Left renal pelvis (tissue), 4 donors: ENCODE measurements at places on chromosomes 1 and 21. TPM values are rescaled to one million over a fixed set of nuclear protein-coding genes. Genes with fewer than 3 reads are reported as not detected.

The SLC6A17 gene
- 0.08 TPM for polyA plus RNA-seq

The ZNF695 gene
- 4.1 TPM for polyA plus RNA-seq

The ADAM30 gene
- not detected for polyA plus RNA-seq

GRCh38 chr1:22717037-22717760, 6.6 kb downstream of the EPHB2 start:
- no peak for DNase-seq

- no peak for DNase-seq
Measured at GRCh38 chr1:82391712-82392111, 591.0 kb downstream of the ADGRL2 start.

DNA sequence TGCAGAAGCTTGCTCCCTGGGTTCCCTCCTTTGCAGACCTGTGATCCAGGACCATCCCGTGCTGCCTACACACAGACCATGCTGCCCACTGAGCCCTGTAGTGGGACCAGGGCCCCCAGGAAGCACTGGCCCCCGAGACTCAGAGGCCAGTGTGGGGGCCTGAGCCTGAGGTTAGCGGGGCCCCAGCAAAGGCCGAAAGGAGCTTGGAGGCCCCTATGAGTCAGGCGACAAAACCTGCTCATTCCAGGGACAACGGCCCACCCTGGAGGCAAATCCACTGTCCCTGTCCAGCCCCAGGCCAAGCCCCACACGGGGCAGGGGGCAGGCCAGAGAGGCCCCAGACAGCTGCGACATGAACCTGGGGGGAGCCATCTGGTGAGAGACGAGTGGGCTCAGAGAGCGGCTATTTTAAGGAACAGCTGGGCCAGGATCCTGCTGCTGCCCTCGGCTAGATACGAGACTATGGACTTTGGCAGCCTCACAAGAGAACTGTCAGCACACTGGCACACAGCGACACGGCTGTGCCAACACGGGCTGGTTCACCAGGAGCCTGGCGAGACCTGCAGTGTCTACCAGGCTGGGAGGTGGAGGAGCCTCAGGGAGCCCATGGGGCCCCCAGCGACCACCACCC, 74.7 kb downstream of the ARHGEF16 start:
- no peak for DNase-seq

DNA sequence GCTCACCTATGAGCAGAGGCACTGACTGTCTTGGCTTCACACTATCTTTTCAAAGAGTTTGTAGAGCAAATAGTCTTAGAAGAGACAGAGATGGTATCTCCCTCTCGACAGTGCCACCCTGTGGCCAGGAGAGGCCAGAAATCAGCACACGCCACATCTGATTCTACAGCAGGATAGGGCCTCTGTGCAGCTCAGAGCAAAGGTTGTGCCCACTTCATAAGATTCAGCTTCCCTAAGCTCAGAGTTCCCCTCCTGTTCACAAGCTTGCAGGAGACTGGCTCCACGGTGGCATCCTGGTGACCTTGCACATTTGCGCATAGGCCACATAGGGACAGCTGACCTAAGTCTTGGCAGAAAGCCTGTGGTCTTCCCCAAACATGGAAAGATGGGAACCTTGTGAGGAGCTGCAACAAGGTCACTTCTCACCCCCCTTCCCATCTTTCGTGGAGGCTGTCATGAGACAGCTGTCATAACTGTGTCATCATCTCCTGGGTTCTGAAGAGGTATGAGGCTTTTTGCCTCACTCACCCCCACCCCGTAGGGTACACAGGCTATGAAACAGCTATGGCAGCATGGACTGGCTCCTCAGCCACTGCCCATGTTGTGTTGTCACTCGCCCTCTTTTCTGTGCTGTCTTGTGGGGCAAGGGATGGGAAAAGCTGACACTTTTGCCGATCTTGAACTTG, 3.0 kb downstream of the ITLN2 start:
- peak; percentile 41 for DNase-seq

GRCh38 chr1:54947540-54947939, 32.9 kb upstream of the TMEM61 start:
- no peak for DNase-seq

- no peak for DNase-seq
Measured at GRCh38 chr21:36109868-36110267, 25.0 kb upstream of the CBR3 start.

DNA sequence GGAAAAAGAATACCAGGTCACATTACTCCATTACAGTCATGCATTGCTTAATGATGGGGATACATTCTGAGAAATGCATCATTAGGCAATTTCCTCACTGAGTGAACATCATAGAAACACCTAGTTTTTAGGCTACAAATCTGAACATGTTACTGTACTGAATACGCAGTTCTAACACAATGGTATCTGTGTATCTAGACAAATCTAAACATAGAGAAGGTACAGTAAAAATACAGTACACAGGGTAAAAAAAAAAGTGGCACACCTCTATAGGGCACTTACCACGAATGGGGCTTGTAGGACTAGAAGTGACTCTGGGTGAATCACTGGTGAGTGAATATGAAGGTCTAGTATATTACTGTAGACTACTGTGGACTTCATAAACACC, 115.7 kb downstream of the AKT3 start:
- DNase-seq, result no peak

GRCh38 chr1:107794571-107794970, 170.4 kb downstream of the VAV3 start:
- DNase-seq, result no peak

GRCh38 chr1:162674034-162674608, 41.9 kb downstream of the DDR2 start:
- no peak for DNase-seq

- DNase-seq, result no peak
Measured at GRCh38 chr21:37764691-37765090, 151.6 kb downstream of the KCNJ6 start.

- no peak for DNase-seq
Measured at GRCh38 chr1:26234644-26235370, 807 bp downstream of the CEP85 start.

DNA sequence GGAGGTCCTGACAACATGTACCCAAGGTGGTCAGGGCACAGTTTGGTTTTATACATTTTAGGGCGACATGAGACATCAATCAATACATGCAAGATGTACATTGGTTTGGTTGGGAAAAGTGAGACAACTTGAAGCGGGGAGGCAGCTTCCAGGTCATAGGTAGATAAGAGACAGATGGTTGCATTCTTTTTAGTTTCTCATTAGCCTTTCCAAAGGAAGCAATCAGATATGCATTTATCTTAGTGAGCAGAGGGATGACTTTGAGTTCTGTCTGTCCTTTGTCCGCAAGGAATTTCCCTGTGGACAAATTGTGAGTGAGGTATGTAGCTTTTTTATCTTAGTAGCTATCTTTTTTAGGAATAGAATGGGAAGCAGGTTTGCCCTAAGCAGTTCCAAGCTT, 10.5 kb upstream of the RBM15 start:
- DNase-seq, result no peak

DNA sequence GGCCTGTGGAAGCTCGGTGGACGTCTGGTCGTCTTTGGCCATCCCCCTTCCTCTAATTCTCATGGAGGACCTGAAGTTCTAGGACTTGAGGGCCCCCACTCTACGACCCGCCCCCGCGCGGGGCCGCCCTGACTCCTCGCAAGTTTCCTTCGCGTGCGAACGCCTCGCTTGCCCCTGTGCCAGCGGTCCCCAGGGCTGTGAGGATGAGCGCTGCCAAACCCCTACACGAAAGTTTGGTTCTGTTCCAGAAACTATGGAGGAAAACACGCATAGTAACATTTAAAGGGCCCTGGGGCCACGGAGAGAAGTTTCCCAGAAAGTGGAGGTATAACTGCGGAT, 304 bp upstream of the GNG12 start:
- DNase-seq, result no peak

DNA sequence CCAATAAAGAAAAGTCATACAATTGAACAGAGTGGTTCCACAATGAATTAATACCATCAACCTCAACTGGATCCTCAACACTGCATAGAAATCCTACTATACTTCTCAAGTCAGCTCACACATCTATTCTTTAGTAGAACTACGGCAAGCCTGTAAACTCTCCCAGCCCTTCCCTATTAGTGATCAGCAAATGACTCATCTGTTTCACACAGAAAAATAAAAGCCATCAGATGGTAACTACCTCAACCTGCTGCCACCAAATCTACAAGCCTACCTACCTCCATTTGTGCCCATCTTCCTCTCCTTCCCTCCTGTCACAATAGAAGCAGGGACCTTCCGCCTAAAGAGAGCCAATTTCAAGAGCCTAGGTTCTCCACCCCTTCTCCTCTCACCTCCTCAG, 63.6 kb downstream of the DMAP1 start:
- no peak for DNase-seq
